Articular chondrocyte of knee joint (primary cell): ENCODE measurements at places on chromosomes 3 and 15. TPM values are rescaled to one million over a fixed set of nuclear protein-coding genes. Genes with fewer than 3 reads are reported as not detected.

ZNF80 gene
- total RNA-seq = not detected in 2 replicates

CISH gene
- 0.76 and 1.3 TPM in 2 replicates for total RNA-seq

FRMD5 gene
- total RNA-seq = under 0.01 and 0.11 TPM in 2 replicates

TJP1 gene
- total RNA-seq = 72.1 and 92.2 TPM in 2 replicates

ZPLD1 gene
- 0.22 and 0.26 TPM in 2 replicates for total RNA-seq

CCDC33 gene
- total RNA-seq = not detected in 2 replicates

TBC1D5 gene
- 129 and 149 TPM in 2 replicates for total RNA-seq

ALDH1A2 gene
- 13.7 and 21.8 TPM in 2 replicates for total RNA-seq

CSPG4 gene
- total RNA-seq = 144 and 158 TPM in 2 replicates

HRH1 gene
- total RNA-seq = 34.6 and 41.0 TPM in 2 replicates

TNFAIP8L3 gene
- total RNA-seq = 3.0 and 5.9 TPM in 2 replicates

GABRB3 gene
- 0.13 and 2.7 TPM in 2 replicates for total RNA-seq

CPOX gene
- 19.7 TPM in 2 replicates for total RNA-seq

SLC22A14 gene
- 0.32 and 0.52 TPM in 2 replicates for total RNA-seq

TM4SF18 gene
- total RNA-seq = 0.65 and 0.86 TPM in 2 replicates

CCR3 gene
- total RNA-seq = 0.13 TPM in 1 of 2 replicates, not detected in the other

IL17RE gene
- 1.1 and 1.4 TPM in 2 replicates for total RNA-seq

HDC gene
- total RNA-seq = not detected in 2 replicates

CGNL1 gene
- 4.7 and 8.1 TPM in 2 replicates for total RNA-seq

ABI3BP gene
- 539 and 728 TPM in 2 replicates for total RNA-seq

LOXL1 gene
- 157 and 171 TPM in 2 replicates for total RNA-seq

CCDC9B gene
- 8.5 and 12.5 TPM in 2 replicates for total RNA-seq

ACP3 gene
- not detected in 2 replicates for total RNA-seq

MINAR1 gene
- 1.2 and 1.7 TPM in 2 replicates for total RNA-seq

SEMA3B gene
- total RNA-seq = 16.5 and 24.4 TPM in 2 replicates

ABHD10 gene
- total RNA-seq = 34.5 and 38.2 TPM in 2 replicates

STXBP5L gene
- not detected in 2 replicates for total RNA-seq

ITPKA gene
- 0.11 and 0.26 TPM in 2 replicates for total RNA-seq

TMCO5A gene
- not detected in 2 replicates for total RNA-seq

TIMP4 gene
- total RNA-seq = 12.2 and 17.6 TPM in 2 replicates
